Fibroblast of the conjunctiva (primary cell): ENCODE measurements at places on chromosomes 12 and 14.

- DNase-seq, result no peak
These were observed 4.8 kb upstream of the KCNA5 start for GRCh38 chr12:5038781-5039311.

DNA sequence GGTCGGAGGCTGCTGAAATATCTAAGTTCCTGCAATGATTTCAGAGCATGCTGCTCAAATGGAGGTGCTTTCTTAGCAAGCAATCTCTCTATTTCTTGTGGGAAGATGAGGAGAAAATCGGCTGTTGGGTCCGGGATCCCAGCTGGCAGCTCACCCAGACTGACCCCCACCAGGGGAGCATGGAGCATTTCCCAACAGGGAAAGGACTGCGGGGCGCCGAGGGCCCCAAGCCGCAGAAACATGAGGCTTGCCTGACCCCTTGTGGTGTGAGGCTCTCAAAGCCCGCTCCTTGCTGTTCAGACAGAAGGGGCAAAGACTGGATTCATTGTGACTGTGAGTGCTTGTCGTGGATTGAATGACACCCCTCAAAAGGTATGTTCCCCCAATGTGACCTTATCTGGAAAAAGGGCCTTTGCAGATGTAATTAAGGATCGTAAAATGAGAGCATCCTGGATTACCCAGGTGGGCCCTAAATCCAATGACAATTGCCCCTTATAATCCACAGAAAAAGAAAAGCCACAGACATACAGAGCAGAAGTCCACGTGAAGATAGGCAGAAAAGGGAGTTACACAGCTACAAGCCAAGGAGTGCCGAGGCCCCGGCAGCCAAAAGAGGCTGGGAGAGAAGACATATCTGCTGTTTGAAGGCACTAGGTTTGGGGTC, 116.3 kb upstream of the VASH1 start:
- no peak for DNase-seq

DNA sequence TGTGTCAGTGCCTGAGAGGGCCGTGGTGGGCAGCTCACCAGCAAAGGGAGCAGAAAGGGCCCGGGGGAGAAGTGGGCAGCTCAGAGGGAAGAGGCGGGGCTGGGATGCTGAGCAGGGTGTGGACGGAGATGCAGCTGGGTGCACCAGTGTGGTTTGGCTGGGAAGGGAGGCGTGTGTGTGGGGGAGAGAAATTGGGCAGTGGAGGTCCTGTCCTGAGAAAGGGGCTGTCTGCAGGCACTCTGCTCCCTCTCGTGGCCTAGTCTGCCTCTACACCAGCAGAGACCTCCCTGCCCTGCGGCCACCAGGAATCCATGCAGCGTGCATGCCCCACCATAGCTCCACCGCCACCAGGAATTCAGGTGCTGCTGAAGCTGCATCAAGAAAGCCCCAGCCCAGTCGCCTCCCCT, 6.4 kb downstream of the TMEM121 start:
- no peak for DNase-seq

- peak; percentile 85 for DNase-seq
These were observed 84.5 kb downstream of the PLEKHG3 start for GRCh38 chr14:64788706-64789105.

DNA sequence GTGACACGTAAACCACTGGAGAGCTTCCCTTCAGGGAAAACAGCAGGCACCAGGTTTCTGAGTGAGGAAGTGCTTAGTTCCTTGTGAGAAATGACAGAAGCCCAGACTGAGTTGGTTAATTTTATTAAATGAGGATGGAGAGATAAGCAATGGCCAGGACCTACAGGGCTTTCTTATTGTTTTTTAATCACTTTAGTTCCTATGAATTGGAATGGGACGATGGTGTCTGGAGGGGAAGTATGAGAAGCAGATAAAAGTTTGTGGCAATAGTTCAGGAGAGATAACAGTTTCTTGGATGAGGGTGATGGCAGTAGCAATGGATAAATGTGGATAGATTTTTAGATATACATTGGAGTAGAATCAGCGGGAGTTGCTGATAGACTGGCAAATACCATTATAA, 86.5 kb upstream of the PTPRR start:
- DNase-seq, result no peak

GRCh38 chr12:93094988-93095737, 166.1 kb upstream of the EEA1 start:
- no peak for DNase-seq

DNA sequence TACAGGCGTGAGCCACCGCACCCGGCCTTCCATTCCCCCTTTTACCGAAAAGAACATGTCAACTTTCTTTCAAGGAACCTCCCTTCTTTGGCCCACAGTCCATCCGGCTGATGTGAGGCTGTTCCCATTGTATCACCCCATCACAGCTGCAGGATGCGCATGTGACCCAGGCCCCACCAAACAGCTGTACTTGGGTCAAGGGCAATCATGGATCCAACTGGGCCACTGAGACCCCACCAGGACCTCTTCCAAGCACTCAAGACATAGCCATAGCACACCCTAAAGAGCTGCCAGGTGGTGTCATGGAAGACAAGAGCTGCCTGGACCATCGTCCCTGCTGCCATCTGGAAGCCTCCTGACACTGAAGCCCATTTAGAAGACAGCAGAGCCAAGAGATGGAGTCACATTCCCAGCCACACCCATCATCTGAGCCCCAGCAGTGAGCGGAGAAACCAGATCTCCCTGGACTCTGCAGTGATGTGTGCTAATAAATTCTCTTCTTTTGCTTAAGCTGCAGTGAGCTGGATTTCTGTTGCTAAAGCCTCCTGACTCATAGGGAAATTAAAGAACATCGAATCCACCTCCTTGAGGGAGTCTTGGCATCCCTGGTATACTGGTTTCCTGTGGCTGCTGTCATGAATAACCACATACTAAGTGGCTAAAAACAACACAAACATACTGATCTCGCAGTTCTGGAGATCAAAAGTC, 105.6 kb downstream of the KSR2 start:
- no peak for DNase-seq

- no peak for DNase-seq
These were observed 39.9 kb downstream of the RIN3 start for GRCh38 chr14:92553438-92553837.

DNA sequence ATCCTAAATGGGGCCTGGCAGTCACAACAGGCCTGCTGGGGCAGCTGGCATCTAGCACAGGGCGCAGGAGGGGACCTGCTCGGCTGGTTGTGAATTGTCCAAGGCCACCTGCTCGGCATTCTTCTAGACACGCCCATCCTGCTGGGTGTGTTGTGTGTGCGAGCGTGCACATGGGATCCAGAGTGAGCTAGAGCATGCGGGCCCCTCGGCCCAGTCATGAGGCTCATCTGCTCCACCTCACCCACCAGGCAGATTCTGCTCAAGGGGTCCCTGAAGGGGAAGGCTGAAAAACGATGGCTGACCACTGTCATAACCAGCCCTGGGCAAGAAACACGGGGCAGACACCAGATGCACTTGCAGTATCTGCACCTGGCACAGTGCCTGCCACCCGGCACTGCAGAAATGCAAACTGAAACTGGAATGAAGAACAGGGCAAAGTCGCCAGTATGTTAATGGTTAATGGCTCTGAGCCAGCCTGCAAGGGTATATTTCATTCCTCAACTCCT, 31.8 kb downstream of the MAX start:
- DNase-seq, result no peak

DNA sequence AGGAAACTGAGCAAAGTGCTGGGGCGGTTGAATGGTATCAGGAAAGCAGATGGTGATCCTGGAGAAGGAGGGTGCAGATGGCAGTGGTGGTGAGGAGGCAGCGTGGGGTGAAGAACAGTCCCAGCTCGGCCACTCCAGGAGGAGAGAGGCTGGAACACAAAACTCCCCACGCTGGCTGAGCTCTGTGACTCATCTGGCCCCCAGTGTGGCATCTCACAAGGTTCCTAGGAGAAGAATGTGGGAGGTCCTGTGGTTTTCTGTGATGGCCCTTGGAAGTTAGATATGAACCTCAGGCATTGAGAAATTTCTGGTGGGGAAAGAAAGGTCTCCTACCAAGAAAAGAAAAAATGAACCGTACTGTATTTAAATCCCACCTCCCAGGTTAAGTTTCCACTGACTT, 8.0 kb upstream of the NRXN3 start:
- DNase-seq, result no peak

DNA sequence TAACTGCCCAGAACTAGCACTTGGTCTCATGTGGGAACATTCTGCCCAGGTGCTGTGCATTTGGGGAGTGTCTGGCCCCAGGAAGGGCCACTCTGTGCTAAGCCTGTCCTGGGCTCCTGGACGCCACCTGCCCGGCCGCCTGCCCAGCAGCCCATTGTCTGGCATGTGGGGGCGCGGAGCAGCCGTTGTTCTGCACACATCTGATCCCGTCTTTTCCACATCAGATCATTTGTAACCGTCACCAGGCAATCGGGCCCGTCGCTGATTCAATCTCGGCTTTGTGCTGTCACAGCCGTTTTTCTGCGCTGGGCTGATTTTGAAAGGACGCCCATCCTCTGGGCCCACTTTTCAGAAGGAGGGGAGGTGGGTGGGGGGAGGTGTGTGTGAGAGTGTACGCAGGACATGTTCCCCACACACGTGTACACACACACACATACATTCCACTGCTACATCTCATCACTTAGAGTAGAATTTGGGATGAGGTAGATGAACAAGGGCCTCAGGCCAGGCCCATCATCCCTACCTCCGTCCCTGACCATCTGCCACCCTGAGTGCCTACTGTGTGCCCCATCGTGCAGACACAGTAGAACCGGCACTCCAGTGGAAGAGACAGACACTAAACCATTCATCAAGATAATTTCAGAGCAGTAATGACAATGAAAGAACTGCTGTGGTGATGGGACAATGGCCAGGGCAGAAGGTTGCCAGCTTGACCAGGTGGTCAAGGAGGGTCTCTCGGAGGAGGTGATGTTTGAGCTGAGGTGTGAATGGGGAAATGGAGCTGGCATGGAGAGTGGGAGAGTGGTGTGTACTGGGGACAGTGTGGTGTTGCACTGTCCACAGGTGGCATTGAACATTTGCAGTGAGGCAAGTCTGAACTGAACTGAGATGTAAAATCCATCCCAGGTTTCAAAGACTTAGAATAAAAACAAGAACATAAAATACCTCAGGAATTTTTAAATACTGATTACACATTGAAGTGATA, 19.0 kb downstream of the FAM222A start:
- no peak for DNase-seq

GRCh38 chr12:132393245-132393795, 63.9 kb upstream of the GALNT9 start:
- DNase-seq, result no peak
